GM18507 (cell line): ENCODE measurements at places on chromosomes 13 and 19.

DNA sequence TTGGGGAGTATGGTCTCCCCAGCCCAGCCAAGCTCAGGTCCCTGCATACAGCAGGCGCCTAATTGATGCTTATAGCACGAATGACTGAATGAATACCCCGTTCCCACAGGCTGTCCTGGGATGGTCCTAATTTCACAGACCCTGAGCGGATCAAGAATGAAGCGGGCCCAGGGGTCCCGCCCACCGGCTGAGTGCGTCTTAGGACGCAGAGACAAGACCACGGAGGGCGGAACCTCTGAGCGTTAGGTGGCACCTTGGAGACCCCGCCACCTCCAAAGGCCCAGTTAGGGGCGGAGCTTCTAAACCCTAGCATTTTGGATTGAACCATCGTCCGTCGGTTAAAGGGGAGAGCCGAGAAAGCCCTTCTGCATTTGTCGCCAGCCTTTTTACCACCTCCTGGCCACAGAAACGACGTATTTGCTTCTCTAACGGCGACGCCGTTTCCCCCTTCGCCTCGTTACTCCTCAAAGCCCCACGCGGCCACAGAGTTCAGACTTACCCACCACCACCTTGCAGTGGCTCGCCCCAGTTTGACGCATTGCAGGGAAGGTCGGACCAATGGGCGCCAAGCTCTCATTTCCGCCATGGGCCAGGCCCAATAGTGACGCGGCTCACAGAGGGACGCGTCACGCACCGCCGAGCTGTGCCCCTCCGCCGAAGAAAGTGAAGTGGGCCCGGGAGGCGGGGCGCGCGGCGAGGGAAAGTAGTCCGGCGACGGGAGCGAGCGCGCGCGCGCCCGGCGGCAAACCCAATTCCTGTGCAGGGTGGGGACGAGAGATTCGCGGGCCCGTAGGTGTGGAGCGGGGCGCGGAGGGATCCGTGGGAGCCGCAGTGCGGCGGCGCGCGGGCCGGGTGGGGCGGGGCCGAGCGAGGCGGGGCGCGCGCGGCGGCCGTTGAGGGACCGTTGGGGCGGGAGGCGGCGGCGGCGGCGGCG, 479 bp upstream of the CALM3 start:
- DNase-seq, result peak; percentile 87

DNA sequence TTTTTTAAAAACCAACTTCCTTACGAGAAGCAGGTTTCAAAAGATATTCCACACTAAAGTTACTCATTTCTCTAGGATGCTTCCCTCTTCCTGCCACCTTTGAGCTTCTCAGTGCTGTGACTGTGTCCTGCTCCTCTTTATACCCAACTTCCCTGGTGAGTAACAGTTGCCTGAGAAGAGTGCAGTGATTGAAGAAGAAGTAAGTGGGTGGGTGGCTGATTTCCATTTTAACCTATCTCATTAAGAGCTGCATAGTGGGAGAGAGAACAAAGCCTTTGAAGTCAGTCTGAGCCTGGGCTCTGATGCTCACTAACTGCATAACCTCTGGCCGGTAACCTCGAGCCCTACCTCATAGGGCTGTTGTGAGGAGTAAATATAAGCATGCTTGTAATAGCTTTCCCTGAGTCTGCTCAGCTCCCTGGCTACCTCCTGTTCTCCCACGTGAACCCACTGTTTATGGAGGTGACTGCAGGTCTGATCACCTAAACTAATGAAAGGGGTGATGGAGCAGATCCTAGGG, 977.3 kb downstream of the UQCRFS1 start:
- no peak for DNase-seq

DNA sequence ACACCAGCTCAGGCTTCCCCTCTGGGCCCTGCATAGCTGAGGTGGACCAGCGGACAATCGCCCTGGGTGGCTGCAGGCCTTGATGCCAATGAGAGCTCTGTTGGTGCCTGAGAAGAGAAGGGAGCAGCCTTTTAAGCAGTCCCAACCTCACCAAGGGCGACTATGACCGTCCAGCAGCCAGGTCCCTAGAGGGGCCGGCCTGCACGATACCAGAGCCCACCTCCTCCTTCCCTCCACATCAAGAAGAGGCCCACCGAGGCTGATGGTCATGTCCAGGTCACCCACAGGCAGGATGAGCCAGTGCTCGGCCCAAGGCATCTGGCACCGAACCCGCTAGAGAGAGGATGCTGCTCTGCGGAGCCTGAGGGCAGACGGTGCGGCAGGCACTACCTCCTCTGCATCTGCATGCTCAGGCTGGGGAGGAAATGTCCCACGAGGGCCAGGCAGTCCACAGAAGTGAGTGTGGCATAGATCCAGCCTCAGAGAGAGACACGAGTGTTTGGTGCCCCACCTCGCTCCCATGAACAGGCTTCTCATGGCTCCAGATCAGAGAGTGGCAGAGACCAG, 219.4 kb downstream of the TUBA3C start:
- no peak for DNase-seq

GRCh38 chr13:61148691-61149315, 266.8 kb downstream of the PCDH20 start:
- DNase-seq, result no peak

DNA sequence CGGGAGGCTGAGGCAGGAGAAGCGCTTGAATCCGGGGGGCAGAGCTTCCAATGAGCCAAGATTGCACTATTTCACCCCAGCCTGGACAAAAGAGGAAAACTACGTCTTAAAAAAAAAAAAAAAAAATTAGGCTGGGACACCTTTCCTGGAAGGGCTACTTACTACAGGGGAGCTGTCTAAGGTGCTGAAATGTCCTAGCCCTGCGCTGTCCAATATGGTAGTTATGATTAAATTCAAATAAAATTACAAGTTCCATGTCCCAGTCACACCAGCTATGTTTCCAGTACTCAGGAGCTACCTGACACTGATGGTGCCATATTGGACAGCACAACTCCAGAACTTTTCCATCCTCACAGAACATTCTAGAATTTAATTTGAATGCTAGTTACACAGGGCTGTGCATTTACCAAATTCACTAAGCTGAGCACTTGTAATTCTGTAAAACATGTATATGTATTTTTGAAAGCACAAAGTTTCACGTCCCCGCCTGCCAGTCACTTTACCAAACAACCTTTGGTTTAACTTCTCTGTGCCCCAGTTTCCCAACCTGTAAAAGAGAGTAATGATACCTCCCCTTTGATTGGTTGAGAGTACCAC, 9.2 kb upstream of the ZSCAN22 start:
- no peak for DNase-seq

GRCh38 chr13:51523082-51523518, 61.2 kb upstream of the WDFY2 start:
- no peak for DNase-seq

DNA sequence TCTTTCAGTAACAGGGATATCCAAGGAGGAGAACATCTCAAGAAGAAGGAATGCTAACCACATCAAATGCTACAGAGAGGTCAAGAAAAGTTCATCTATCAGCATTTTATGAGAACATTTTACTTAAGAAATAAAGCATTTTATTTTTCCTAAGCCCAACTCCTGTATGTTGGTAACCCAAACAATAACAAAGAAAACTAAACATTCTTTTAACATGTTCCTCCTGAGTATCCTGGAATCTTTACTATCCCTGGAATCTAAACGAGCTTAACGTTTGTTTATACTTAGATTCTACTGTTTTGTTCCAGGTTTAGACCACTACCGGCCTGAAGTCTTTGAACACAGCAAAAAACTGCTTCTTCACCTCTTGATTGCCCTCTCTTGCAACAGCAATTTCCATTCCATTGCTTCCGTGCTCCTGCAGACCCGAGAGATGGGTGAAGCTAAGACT, 89.7 kb downstream of the ZAR1L start:
- DNase-seq, result no peak

DNA sequence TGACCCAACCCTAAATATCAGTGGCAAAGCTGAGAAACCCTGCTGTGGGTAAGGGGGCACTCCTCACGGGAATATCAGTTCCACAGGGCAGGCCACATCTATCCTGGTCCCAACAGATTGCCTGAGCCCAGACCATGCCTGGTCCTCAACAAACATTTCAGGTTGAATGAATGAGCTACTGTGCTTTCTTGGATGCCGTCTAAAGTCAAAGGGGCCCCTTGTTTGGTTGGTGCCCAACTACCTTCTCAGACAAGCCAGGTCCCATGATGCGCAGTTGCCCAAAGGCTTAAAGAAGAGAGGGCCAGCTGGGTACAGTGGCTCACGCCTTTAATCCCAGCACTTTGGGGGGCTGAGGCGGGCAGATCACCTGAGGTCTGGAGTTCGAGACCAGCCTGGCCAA, 2.4 kb downstream of the DPP9 start:
- no peak for DNase-seq

DNA sequence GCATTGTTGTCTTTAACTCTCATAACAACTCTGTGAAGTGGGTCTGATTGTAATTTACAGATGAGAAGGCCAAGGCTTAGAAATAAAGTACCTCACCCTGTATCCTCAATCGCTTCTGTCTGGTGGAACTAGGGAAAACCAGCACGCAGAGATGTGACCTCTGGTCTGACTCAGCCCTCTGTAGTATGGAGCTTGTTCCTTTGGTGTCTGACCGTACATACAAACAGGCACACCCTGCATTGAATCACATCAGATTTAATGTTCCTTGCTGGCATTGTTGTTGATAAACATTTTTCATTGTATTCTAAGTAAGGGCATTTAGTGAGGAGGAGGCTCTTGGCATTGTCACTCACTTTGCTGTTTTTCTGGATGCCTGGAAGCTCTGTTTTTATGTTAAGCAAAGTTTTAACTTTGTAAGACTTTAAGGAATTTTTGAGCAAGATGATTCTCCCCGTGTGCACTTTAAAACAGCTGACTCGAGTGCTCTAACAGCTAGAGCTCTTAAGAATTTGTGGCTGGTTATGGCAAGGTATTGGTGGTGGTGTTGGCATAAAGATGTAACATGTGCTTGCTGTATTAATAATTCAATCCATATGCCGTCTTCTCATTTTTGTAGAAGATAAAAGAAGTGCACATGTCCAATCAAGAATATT, 89.0 kb upstream of the SPATA13 start:
- DNase-seq, result no peak

GRCh38 chr13:95740979-95741320, 64.0 kb downstream of the DNAJC3 start:
- DNase-seq, result no peak

- DNase-seq, result no peak
Observed at GRCh38 chr13:93145199-93145598, 81.4 kb upstream of the GPC6 start.

GRCh38 chr13:78129823-78130222, 211.2 kb upstream of the EDNRB start:
- no peak for DNase-seq

DNA sequence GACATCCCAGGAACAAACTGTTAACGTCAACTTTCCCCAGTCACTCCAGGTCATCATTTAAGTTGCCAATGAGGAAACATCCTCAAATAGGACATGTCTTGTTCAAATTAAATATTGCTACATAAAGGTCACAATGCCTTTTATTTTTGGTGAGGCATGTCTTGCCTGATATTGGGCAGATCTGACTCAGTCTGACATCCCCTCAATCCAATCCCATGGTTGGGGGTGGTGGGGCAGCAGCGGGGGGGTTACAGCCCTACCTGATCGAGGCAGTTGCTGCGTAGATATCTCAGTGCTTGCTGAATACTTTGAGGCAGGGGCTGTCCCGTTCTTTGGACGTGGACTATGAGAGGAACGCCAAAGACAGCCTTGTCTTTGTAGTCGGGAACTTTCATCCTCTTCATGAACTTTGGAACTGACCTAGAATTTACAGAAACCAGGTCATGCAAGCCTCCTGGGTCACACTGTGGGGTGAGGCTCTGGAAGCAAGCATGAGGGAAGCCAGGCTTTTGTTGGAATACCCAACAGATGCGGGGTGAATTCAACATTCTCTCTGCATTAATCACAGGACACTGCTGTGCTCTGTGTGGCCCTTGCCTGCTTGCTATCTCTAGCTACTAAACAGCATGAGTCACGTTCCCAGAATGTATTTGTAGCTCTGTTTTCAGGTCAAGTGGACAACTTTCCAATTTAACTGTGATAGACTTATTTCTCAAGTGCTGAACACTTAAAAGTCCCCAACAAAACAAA, 109.8 kb downstream of the KL start:
- no peak for DNase-seq

- DNase-seq, result no peak
Observed at GRCh38 chr13:102280366-102280765, 121.5 kb downstream of the FGF14 start.

GRCh38 chr19:12994701-12995595, at the start of gene NFIX:
Gene NFIX, plus strand, starts transcription at chr19:12995475. Its CDS starts 363 bp downstream, at chr19:12995838.
- DNase-seq, result peak; percentile 33

DNA sequence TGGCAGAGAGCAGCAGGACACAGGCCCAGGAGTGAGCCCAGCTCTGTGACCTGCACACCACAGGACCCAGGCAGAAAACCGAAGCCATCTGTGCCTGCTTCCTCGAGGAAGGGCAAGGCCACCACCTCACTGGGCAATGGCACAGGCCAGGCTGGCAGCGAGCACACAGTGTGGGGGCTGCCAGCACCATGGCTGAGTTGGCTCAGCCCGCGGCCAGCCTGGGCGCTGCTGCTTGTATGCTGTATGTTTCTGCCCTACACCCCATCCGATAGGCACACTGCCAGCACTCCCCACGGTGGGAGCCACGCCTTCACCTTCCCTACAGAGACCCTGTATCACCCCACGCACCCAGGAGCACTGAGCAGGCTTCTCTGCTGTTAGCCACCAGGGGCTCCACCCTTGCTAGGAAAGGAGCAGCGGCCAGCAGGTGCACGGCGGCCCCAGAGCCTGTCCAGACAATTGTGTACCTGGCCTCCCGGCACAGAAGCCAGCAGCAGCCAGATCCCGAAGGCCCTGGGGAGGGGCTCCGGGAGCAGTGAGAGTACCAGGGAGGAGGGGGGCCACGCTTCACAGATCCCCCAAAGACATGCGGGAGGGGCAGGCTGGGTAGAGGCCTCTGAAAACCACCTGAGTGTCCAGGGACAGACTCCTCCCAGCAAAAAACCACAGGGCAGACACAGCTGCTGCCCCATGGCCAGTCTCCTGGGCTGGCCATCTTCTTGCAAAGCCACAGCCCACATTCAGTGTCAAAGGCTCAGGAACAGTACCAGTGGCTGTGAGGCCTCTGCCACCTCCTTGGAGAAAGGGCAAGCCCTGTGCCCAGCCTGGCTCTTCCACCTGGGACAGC, 56.1 kb downstream of the MLLT1 start:
- DNase-seq, result no peak

- DNase-seq, result no peak
Observed at GRCh38 chr13:30334663-30335386, 27.5 kb upstream of the KATNAL1 start.
